ENCODE measurements at places on chromosomes 16 and 17.

DNA sequence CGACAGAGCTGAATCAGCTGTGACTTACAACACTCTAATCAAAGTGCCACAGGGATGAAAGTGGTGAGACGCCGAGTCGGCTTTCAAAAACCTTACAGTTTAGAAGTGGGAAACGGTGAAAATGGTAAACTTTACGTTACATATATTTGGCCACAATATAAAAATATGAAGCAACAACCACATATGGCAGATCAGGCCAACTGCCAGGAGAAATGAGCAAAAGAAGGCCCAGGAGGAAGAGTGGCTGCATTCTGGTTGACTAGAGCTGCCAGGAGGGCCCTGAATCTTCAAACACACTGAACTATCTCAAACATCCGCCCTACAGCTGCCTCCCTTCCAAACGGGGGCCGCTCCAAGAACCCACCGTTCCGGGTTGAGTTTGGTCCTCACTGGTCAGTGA lies 56.3 kb downstream of the MRM3 start:
- no peak for DNase-seq

GRCh38 chr16:19094542-19095365 lies 19.0 kb upstream of the ITPRIPL2 start:
- no peak for DNase-seq

GRCh38 chr17:75808905-75809621 lies 24.5 kb downstream of the UNK start:
- peak; percentile 80 for DNase-seq

DNA sequence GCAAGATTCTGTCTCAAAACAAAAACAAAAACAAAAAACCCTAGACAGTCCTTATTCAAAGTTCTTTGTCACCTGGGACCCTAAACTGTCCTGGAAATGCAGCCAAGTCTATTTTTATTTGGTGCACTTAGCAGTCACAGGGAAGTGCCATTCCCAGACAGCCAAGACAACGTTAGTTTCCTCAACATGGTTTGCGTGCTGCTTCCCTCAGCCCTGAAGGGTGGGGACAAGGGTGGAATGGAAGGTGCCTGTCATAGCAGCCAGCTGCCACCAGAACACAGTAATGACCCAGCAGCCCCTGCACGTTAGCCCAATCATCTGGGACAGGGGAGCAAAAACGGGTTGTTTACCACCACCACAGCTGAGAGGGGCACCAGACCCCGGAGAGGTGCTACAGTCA lies 16.9 kb downstream of the CREBBP start:
- DNase-seq, result no peak

DNA sequence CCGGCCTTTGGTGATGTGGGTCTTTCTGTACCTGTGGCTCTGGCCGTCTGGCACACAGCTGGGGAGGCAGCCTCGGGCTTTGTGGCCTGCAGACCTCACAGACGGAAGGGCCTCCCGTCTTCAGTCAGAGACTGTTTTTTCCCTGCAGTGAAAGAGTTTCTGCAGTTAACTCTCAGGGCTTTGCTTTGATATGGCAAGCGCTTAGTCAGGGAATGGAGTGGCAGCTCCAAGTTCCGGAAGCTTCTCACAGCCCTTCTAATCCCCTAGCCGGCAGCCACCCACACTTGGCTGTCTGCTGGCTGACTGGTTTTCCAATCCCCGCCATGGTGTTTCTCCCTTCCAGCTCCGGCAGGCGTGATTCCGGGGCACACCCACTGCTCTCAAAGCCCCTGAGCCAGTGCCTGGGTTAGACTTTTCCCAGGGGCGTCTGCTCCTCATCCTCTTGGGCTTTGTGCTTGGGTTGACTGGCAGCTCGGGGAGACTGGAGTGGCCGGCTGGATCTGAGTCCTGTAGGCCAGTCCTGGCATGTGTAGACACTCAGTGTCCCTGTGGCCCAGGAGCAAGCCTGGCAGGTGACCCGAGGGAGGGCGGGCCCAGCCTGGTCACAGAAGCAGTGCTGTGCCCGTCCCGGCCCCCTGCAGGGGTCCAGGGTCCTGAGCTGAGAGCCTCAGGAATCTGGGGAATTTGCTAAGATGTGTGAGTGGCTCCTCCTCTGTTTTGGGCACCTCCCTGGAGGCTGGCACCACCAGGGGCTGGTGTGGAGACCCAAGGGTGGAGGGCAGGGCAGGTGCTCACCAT lies 29.9 kb downstream of the BAIAP2 start:
- peak; percentile 79 for DNase-seq

GRCh38 chr16:67462279-67462655 lies 18.7 kb downstream of the ATP6V0D1 start:
- DNase-seq, result no peak

DNA sequence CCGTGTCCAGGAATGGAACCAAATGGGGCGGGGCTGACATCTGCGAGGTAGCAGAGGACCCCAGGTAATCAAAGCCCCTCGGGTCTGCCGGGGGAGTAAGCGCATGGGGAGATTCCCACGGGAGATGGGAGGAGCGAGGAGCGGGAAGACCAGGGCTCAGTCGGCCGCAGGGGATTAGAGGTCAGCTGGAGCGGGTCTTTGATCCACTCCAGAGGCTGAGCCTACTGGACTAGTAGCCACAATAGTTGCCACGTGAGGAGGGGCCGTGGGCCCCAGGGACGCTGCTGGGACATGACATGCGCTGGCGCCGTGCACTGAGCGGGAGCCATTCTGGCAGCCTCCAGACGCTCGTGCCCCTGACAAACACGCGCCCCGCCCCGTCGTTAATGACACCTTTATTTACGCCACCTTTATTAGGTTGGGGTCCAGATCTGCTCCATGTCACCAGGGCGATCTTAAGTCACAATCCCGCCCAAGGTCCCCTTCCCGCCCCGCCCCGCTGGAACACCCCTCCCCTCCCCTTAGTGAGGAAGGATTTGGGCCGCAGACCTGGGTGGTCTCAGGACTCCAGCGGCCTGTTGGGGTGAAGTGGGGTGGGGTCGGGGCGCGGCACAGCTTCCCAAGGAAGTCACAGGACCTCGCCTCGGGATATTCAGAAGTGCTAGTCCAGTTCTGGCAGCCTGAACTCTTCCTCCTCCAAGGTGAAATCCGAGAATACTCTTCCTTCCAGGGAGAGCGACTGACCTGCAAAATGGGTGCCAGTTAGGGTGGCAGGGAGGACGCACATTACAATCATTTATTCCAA lies 15.0 kb downstream of the PPY start:
- DNase-seq, result no peak

- DNase-seq, result no peak
Measured at GRCh38 chr17:73142872-73143381, 21.9 kb upstream of the SSTR2 start.

GRCh38 chr17:32746698-32747097 lies 130.2 kb downstream of the MYO1D start:
- no peak for DNase-seq

DNA sequence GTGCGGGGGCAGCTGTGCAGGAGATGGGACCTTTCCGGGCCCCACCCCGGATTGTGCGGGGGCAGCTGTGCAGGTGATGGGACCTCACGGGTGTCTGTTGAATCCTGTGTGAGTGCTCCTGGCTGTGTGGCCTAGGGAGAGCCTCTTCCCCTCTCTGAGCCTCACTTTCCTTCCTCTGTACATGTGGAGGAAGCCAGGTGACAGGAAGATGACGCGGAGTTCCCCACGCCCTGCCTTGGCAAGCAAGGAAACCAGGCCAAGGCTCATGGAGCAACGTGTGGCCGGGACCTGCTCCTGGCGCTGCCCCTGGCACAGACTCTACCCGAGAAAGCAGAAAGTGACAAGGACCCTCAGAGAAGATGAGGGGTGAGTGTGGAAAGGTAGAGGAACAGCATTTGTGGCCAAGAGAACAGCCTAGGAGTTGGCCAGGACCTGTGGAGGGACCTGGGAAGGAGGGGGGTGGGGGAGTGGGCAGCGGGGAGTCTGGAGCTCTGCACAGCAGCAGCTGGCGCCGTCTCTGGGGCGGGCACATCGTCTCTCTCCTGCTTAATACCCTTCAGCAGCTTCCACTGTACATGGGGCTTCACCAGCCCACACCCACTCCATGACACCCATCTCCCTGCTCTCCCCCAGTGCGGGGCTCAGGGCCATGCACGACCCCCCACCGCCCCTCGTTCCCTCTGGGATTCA lies 38.4 kb upstream of the PABPN1L start:
- DNase-seq, result no peak

DNA sequence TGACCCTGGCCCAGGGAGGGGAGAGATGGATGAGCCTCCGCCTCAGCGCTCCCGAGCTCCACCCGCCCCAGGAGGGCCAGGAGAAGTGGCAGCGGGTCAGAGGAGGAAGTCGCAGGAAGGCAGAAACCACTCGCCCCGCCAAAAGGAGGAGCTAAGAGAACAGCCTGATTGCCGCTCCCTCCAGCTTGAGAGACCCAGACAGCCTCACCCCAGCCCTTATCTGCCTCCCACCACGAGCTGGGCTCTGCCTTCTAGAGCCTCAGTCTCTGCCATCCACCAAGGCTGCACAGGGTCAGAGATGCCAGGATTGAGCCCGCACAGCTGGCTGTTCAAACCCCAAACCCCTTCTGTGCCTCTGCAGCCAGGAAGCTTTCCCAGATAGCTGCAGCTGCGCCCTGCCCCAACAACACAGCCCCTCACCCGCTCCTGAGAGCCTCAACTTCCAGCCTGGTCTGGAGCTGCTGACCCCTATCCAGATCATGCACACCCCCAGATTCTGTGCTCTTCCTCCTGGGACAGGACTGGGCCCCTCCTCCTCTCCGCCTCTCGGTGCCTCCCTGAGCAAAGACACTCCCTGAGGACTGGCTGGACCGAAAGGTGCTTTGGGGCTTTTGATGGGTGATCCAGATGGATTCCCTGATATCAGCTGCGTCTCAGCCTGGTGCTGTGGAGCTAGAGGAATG lies 1.0 kb upstream of the ATP2A3 start:
- peak; percentile 85 for DNase-seq

All from ELF-1 (cell line).